Stimulated activated CD8-positive, alpha-beta memory T cell treated with anti-CD3 and anti-CD28 coated beads, Interleukin-2, amount 100 ng/mL, for 1 hour (primary cell): ENCODE measurements at places on chromosomes 7 and 10.

DNA sequence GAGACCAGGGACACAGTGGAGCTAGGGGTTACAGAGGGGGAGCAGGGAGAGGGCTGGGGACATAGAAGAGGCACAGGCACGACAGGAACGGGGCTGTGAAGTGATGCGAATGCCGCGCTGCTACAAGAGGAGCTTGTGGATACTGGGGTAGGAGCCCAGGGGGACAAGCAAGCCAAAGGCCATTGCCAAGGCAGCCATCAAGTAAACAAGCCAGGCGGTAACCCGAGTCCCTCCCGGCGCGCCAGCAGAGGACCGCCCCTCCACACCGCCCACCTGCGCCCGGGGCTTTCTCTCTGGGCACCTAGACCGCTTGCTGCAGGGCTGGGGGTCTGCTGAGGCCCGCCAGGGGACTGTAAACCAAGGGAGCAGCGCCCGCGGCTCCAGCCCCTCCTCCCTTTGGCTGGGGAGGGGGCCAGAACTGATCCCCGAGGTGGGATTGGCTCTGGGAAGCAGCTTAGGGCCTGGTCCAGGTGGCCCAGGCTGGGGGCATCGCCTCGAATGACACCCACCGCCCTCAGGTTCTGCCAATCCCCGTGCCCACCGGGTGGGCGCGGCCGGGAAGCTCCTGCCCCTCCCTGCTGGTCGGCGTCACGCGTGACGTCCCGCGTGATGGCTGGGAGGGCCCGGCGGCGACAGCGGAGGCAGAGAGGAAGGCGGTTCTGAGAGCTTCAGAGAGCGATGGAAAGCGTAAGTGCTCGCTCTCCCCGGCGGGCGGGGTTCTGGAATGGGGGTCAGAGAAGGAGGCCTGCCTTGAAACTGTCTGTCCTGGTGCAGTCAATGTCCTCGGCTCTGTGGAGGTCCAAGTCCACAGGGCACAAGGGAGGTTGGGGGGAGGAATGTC lies 982 bp downstream of the SFXN3 start:
- peak; percentile 52 for DNase-seq

DNA sequence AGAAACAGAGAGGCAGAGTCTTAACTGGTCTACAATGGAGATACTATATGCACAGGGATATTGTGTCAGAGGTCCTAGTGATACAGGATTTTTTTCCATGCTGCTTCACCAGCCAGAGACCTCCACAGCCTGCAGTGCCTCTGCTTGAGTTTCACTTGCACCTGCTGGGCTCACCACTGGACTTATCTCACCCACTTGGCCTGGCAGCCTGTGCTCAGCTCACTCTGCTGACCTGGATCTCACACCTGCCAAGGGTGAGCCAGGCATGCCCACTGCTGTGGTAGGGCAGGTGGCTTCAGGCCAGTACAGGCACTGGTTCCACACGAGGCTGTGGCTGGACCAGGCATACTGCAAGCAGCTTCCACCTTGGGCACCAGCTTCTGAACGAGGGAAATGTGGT lies 36.6 kb downstream of the PNLIPRP3 start:
- no peak for DNase-seq

DNA sequence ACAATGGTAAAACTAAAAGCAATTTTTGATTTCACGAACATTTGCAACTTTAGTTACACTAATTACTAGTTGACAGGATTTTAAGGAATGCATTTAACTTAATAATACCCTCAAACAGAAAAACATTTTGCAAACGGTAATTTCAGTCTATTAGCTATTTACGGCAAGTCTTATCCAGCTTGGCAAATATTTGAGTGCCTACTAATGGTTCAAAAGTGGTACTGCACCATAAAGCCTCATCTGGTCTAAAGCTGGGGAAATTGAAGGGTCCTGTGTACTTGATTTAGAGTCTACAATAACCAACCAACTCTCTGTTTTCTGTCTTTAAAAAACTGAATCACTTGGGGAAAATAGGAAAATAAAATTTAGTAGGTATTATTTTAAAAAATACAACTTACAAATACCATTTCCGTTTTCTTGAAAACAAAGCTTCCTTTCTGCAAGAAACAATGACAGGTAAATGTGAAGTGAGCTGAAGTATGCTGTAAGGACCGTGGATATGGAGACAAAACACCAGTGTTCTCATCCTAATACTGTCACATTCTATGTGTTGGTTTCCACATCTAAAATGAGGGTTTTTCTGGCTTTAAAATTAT lies 142.3 kb downstream of the VPS50 start:
- no peak for DNase-seq

GRCh38 chr7:7125963-7126362 lies 56.4 kb upstream of the C1GALT1 start:
- no peak for DNase-seq

GRCh38 chr10:62710182-62710581 lies 94.3 kb upstream of the ADO start:
- DNase-seq, result no peak

DNA sequence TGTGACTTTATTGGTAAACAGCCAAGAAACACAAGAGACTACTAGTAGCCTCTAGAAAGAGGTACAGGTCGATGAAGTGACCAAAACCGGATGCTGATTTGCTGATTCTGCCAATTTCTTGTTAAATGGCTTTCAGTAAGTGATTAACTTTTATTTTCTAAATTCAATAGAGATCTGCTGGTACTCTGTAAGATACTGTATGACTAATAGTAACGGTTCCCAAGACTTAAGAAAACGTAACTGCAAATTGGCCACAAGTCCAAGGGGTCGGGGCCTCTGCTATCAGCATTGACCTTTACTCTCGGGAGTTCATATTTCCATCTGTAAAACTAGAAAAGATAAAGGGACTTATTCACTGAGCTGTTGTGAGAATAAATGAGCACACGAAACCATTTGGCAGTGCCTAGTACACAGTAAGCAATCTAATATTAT lies 1.4 kb downstream of the FAM3C start:
- DNase-seq, result no peak

- DNase-seq, result no peak
These were observed 81.3 kb upstream of the LRRN3 start for GRCh38 chr7:111009526-111010040.

GRCh38 chr7:126940723-126941307 lies 311.9 kb downstream of the GRM8 start:
- no peak for DNase-seq

GRCh38 chr10:43610636-43611035 lies 4.4 kb downstream of the ZNF485 start:
- DNase-seq, result no peak

DNA sequence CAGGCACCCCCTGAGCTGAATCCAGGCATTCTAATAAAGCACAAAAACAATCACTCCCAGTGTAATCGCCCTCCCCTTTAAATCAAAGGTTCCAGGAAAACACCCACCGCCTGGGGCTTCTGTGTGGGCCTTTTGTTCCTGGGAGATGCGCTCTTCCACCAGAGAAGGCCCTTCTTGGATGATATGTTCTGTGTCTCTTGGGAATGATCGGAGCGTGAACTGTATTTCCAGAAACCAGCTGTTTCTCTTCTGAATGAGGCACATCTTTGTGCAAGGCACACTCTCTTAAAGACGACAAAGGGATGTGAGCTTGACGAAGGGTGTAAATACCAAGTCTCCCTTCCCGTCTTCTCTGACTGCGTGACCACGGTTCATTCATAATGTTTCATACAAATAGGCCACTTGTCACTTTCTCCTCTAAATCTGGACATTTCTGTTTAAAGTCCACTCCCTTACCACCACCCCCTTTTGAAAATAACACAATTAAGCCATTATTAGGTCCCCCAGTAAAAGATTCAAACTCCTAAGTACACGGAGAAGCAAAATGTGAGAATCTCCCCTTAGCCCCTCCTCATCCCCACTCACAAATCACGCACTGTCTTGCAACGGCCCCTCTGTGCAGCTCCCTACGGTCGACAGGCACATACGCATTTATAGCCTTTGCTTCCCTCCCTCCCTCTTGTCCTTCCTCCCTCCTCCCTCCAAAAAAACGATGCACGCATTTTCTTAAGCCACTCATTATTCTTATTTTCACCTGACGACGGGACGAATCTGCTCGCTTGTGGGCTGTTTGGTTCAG lies 45.6 kb upstream of the ENO4 start:
- DNase-seq, result no peak

DNA sequence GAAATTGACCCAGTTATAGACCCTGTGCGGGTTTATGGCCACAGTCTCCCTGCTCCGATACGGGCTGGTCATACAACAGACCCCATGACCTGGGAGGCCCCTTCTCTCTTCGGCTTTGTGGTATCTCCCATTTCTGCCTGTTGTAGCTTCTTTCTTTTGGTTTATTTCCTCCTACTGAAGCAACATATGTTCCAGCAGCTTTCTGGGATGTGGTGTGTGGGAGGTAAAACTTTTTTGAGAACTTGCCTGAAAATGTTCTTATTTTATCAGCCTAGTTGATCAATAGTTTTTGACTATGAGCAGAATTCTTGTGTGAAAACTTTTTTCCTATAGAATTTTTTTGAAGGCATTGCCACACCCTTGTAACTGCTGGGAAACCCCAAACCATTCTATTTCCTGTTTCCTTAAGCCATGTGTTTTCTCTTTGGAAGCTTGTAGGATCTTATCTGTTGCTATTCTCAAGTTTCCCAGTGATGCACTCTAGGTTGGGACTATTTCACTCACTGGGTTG lies 80.0 kb downstream of the DAGLB start:
- no peak for DNase-seq

- no peak for DNase-seq
These were observed 135.7 kb downstream of the RSU1 start for GRCh38 chr10:16681521-16681920.

DNA sequence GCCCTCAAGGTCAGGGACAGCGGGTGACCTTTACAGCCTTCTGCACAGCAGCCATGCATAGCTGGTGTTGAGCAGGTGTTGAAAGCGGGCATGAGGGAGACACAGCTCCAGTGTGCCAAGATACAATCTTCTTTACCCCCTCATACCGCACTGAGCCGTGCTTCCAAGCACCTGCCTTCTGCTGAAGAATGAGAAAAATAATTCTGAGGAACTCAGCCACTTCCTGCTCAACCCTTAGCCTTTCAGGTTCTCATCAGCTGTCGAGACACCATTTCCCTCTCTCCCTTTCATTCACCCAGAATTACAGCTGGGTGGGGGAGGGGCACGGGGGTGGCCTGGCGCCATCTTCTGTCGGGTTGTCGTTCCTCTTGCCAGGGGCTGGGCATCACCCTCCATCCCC lies 58.6 kb downstream of the COL13A1 start:
- DNase-seq, result no peak

- no peak for DNase-seq
These were observed 128.9 kb upstream of the VWC2 start for GRCh38 chr7:49644396-49645166.

GRCh38 chr10:110820321-110820814 lies 51.4 kb upstream of the PDCD4 start:
- no peak for DNase-seq

GRCh38 chr7:113775804-113776203 lies 143.0 kb downstream of the PPP1R3A start:
- no peak for DNase-seq

DNA sequence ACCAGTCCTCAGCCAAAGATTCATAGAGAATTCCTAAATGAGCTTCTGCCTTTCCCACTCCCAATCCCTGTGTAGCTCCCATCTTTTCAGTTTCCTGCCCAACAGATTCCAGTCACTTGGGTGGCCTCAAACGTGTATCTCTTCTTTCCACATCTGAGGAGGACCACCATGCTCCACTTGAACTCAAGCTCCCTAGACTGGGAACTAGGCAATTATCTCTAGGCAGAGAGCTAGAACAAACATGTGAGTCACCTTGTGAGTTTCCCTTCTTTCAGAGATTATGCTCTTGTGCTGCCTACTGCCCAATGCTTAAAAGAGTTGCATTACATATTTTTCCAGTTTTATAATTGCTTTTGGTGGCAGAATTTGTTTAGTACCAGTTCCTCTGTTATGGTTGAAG lies 178.0 kb downstream of the MDFIC start:
- DNase-seq, result no peak

DNA sequence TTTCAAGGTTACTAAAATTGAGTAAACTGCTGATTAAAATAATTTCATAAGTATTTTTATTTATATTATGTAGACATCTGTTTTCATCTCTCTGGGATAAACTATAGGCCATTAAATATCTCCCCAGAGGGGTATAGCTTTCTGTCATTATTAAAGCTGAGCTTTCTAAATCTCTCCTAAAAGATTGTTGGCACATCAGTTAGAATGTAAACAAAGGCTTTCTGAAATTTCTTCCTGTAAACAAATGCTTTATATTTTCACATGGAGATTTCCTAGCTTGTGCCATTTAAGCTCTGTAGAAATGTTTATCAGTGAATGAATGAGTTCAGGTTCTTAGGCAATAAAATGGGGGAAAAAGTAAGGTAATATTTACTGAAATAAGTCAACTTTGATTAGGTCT lies 35.7 kb downstream of the PPP1R9A start:
- DNase-seq, result no peak

DNA sequence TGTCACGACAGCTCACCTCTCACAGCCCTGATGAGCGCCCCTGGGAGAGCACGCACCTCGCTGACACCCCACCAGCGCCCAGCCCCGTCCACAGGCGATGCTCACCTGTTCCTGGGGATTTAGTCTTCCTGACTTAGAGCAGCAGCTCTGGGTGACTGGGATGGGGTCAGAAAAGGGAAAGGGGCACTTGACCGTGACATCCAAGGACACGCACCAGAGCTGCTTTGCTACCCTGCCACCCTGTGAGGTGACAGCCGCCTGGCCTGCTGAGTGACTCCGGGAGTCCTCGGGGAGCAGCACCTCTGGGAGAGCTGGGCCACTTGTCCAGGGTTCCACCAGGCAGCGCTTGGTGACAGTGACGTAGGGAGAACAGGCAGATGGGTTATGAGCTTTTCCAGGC lies 148.2 kb downstream of the PRKAG2 start:
- no peak for DNase-seq

GRCh38 chr10:69359594-69359993 lies 57.1 kb downstream of the TACR2 start:
- no peak for DNase-seq

GRCh38 chr10:59382831-59383295 lies 20.5 kb upstream of the FAM13C start:
- DNase-seq, result no peak

DNA sequence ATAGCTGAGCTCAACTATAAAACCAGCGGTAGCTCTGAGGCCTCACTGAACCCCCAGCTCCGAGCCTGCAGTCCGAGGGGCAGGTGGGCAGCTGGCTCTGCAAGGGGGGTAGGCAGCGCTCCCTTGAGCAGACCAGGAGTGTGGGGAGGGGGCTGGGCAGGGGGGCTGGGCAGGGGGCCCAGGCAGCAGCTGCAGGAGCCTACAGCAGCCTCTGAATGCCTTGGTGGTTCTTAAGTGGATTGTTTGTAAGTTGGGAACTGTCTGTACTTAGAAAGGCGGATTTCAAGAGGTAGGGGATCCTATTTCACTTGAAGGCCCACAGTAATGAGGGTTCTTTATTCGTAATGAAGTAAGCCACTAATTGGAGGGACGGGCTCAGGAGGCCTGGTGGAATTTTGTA lies 72.3 kb downstream of the ICA1 start:
- no peak for DNase-seq
